ENCODE measurements at places on chromosomes 3 and 15.

DNA sequence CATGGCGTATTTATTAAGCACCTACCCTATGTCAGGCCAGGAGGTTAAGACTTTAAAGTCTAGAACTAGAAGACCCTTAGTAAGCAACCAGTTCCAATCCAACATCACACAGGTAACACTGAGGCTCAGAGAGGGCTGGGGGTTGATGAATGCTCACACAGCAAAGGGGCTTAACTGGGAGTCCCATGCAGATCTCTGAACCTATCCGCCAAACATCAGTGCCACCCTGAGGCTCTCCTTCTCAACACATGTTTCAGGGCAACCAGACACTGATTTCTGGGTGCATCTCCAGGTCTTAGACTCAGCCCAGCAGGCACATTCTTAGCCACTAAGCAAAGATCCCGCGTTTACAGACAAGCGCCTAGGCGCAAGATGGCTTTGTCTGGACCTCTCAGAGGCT, 92.0 kb upstream of the SLC6A11 start:
- no peak for DNase-seq

DNA sequence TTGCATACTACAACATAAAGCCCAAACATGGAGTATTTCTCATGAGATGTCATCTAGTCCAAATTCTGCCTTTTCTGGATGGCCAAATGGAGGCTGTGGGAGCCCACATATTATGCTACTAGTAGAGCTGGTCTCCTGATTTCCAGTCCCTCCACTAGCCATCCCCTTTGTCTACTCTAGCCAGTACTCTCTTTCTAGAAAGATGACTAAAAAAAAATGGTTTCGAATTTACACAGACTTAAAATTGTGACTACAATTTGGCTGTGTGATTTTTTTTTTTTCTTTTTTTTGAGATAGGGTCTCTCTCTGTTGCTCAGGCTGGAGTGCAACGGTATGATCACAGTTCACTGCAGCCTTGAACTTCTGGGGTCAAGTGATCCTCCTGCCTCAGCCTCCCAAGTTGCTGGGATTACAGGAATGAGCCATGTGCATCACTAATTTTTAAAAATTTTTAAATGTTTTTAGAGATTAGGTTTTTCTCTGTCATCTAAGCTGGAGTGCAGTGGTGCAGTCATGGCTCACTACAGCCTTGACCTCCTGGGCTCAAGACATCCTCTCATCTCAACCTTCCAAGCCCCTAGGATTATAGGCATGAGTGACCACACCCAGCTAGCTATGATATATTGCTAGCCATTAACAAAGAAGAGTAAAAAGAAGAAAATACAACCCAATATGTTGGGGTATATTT, 273.9 kb downstream of the ADAMTSL3 start:
- no peak for DNase-seq

GRCh38 chr3:169170456-169170855, 493.1 kb downstream of the MECOM start:
- DNase-seq, result no peak

DNA sequence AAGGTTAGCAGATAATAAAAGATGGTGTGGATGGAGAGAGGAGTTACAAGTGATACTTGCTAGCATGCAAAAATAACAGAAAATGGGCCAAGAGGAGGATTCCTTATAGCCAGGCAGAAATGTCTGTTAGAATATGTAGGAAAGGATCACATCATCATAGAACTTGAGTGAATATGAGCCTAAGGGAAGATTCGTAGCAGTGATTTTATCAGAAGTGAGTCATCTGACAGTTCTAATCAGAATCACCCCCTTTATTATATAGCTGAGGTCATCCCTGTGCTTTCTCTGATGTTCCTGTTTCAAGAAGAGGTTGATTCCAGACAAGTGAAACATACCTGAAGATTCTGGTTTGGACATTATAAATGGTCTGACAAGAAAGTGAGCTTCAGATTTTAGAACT, 22.9 kb downstream of the EXOG start:
- no peak for DNase-seq

GRCh38 chr3:71517271-71517791, 66.2 kb downstream of the FOXP1 start:
- no peak for DNase-seq

- no peak for DNase-seq
Observed at GRCh38 chr3:170714122-170714521, 128.2 kb upstream of the SLC7A14 start.

- no peak for DNase-seq
Observed at GRCh38 chr3:148998297-148998696, 7.0 kb downstream of the GYG1 start.

DNA sequence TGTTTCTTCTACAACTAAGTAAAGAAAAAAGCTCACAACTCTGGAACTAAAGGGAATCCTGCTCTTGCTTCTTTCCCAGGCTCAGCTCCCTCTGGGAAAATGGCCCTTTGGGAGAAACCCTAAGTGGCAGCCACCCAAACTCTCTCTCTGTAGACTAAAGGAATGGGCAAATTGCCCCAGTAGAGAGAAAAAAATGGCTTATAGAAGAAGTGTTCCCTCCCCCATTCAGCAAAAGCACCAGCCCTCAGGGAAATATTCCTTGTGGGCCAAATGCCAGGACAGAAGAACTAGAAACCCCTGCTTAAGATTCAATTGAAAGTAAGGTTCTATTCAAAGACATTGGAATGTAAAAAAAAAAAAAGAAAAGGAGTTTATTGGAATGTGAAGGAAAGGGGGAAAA, 603.7 kb upstream of the ALCAM start:
- no peak for DNase-seq

GRCh38 chr3:151318313-151318712, 1.7 kb upstream of the GPR87 start:
- DNase-seq, result no peak

- DNase-seq, result no peak
Observed at GRCh38 chr3:159936541-159936940, 52.1 kb upstream of the IL12A start.

GRCh38 chr15:93980261-93980911, 251.0 kb upstream of the MCTP2 start:
- DNase-seq, result no peak

DNA sequence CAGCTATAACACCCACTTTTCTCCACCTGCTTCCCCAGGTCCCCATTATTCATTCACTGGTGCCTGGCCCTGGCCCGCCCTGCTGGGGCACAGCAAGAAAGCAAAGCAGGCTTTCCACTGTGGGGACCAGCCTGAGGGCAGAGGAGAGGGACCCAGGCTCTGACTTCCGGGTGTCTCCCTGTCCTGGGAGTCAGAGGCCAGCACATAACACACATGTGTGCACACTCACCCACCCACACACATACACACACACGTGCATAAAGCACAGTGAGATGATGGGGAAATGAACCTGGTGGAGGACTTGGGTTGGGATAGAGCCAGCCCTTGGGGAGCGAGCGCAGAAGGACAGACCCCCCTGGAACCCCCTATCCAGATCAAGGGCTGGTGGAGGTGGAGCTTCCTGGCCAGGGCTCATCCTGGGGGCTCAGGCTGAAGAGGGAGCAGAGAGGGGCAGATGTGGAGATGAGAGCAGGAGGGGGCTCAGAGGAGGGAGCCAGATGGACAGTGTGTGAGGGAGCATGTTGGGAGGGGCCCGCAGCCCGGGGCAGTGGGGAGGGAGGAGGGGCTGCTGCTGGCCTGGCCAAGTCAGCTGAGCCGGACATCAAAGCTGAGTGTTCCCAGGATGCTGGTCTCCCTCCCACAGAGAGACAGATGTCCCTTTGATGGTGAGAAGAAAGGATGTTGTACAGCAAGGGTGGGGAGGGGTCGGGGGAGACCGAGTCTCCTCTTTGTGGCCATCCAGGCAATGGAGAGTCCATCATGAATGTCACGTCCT, 78.2 kb downstream of the LINGO1 start:
- DNase-seq, result no peak

DNA sequence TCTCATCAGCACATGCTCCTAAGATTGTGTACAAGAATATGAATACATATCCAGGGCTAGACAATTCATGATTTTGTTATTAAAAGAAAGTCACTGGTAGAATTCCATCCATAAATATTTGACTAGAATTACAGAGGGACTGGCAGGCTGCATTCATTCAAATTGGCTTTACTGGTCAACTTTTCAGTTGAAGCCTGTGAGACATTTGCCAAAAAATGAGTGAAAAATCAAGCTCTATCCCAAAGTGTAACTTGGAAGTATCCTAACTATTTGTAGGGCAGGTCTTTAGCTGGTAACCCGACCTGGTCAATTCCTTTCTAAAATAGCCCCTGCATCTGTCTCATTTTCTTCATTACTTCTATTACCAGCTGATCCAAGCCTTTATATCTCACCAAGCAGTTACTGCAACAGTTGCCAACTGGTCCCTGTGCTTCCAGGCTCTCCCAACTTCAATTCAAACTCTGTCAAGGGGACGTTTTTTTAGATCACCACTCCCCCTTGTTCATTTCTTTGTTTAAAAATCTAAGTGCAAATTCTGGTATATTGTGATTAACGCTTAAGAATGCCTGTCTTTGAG, 173.1 kb upstream of the TBL1XR1 start:
- no peak for DNase-seq

- no peak for DNase-seq
Observed at GRCh38 chr3:109445210-109445609, 107.9 kb upstream of the DPPA4 start.

DNA sequence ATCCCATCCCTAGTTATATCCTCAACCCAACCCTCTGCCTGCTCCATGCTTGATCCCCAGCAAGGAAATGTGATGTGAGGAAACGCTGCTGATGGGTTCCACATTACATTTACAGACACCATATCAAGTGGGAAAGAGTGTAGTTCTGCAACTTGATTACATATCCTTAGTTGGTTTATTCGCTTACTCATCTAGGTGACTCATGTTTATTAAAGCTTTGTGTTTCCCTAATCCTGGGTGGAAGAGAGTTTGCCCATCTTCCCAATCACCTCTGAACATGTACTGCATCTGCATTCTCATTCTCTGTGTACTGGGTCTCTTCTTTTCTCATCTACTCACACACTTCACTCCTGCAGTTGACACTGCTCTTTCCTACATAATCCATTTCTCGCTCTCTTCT, 91.7 kb upstream of the PDZRN3 start:
- no peak for DNase-seq

DNA sequence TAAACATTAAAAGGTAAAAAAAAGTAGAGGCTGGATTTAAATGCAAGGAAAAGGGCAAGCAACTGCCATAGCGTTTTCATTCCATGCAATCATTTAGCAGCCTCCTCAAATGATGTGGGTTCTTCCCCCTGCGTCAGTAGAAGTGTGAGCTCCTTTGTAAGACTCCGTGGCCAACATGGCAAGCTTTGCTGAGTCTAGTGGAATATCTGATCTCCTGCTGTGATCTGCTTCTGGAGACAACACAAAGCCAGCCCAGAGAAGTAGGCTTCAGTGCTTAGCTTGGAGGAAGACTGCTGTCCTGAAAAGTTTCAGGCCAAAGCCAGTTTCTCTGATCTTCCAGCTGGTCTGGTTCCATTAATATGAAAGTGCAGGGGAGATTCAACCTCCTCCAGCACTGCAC, 70.4 kb downstream of the ARPP21 start:
- DNase-seq, result no peak

DNA sequence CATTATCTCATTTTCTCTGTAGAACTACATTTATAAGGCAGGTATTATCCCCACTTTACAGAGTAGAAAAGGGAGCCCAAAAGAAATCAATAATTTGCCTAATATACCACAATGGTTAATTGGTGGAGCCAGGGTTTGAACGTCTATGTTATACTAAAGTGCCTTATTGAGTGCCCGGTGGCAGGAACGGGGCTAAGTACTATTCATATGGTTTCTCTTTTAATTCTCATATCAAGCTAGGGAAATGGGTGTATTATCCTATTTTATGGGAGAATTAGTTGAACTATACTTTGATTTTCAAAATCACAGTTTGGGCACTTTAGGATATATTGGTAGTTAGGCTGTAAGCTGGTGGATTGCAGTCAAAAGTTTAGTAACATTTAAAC, 1.5 kb downstream of the CEP97 start:
- DNase-seq, result no peak

GRCh38 chr15:48861813-48862431, 16.0 kb upstream of the EID1 start:
- DNase-seq, result peak; percentile 79

DNA sequence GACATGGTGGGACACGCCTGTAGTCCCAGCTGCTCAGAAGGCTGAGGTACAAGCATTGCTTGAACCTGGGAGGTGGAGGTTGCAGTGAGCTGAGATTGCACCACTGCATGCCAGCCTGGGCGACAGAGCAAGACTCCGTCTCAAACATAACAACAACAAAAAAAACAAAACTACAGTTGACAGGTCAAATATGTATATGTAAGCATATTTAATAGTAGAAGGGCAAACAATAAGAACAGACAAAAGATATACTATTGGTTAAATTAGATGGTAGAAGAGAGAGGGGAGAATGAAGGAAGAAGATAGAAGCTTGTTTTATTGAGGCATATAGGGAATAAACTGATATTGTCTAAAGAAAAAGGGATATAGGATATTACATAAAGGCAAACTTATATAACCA, 247.1 kb downstream of the KLF13 start:
- no peak for DNase-seq

- no peak for DNase-seq
Observed at GRCh38 chr3:120442975-120443517, 7.7 kb downstream of the FSTL1 start.

DNA sequence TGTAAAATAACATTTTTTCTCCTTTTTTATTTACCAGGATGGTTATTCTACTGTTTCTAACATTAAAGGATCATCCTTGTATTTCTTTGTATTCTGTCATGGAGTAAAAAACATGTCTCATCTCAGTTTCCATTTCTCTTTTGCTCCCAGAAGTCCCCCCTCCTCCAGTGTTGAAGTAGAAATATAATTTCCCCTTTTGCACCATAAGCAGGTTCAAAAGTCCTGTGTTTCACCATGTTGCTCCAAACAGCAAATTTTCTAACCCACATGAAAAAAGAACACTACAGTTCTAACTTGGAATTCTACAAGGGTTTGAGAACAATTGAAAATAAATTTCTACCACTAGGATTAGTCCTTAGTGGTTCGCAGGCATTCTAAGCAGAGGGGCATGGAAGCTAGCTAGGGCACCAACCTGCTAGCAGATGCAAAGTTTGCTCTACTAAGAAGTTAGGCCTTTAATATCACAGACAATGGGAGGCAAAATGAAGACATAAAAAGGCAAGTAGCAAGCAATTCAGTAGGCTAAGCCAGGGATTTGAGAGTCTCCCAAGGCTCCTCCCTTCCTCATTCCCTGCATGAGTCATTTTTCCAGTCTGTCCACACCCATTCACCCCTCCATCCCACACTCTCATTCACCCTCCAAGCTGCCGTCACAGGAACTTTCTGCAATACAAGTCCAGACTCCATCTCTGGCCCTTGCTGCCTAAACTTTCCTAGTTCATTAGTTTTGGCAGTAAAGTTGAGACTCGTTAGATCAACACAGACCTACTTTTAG, 2.3 kb upstream of the MBNL1 start:
- peak; percentile 86 for DNase-seq

DNA sequence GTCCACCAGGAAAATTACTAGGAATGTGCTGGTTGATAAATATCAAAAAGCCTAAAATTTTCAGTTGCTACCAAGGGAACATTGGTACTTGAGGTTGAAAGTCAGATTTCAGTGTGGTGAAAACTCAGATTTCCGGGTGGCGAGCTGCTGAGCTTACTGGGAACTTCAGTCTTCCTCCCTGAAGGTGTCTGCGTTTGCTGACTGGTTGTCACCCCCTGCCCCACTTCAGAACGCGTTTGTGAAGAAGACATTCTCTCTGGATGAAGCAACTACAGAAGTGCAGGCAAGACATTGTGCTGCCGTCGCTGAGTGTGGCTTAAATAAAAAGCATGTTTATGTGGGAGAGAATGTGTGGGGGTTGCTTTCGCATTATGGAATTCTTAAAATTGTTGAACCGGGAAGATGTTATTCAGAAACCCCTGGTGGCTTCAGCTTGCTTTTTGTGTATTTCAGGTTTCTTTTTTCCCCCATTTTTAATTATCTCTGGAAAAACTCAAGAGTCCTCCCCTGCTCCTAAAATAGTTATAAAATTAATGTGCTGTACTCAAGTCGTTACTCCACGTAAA, 7.1 kb downstream of the FAM81A start:
- no peak for DNase-seq
